ENCODE measurements at places on chromosomes 11 and 22.

GRCh38 chr11:73288873-73289707, 17.0 kb downstream of the P2RY6 start:
- no peak for DNase-seq

DNA sequence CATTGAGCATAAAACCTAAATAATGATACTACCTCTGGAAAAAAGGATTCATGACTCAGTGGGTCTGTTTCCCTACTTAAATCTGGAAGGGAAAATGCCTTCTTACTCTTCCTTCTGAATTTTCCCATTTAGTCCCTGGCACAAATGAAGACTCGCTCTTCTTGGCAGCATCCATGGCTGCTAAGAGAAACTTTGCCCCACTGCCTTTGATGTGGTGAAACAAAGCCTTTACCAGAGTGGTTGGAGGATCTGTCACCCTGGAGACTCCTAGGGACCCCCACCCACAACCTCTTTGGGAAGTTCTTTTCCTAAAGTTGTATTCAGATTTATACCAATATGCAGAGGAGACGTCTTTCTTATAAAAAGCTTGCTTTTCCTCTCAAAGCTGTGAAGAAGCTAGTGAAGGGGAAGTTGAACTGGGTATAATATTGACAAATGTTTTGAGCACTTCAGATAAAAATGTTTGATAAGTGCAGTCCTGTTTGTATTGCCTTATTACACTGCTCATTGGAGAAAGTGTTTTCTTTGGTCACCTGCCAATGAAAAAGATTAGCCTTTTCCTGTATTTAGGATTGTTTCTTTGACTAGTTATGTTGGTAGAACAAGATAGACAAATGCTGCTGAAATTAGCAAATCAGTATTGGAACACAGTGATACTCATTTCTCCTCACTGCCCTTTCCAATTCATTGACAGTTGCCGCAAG, 77.3 kb downstream of the ARFGAP2 start:
- DNase-seq: no peak

DNA sequence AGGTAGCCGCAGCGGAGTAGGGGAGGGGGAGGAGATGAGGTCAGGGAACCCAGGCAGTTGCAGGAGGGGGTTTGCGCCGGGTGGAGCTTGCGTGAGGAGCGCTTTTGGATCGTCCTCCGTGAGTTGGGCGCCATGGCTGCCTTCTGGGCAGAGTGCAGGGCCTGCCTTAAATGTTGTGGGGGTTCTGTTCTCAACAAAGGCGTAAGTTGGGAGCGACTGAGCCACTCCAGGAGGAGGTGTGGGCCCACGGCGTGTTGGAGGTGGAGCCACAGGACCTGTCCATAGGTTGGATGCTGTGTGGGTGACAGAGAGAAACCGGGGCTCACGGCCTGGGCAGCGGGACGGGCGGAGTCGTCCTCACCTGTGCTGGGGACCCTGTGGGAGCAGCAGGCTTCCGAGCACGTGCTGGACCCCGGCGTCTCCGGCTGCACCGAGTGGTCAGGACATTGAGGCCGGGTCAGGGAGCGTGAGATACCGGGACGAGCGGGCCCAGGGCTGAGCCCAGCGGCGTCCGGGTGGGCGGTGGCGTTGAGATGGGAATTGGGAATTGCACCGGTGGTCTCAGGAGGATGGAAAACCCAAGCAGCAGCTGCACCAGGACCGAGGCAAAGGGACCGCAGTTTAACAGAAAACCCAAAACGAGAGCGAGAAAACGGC, 977 bp upstream of the PGGHG start:
- DNase-seq: no peak

DNA sequence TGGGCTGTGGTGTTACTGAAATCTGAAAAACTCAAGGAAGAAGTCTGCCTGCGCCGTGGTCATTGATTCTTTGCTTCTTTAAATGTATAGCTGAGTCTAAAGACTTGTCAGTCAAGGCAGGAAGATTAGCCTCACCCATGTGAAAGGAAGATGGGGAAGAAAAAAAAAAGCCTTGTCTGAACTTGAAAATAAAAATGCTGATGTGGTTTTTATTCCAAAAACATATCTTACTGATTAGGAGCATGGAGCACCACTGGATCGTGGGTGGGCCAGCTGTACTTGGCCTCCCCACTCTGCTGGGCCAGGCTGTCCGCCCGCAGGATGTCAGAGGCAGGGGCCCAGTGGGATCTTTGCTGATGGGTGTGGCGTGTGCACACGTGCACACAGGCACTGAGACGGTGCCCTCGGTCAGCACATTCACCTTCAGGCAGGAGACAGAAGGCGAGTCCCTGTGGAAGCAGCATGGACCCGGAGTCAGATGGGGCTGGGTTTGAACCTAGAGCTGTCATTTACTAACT, 111.9 kb downstream of the WNT7B start:
- DNase-seq: no peak

GRCh38 chr11:7577291-7578190, 63.7 kb downstream of the PPFIBP2 start:
- no peak for DNase-seq
